ENCODE measurements at places on chromosomes 3 and 15. TPM values are rescaled to one million over a fixed set of nuclear protein-coding genes. Genes with fewer than 3 reads are reported as not detected.

Gene IMP3
- total RNA-seq, result 115 TPM

Gene GPR87
- 0.53 TPM for total RNA-seq

Gene PRSS50
- total RNA-seq, result not detected

Gene TUSC7
- not detected for total RNA-seq

Gene ADAMTSL3
- total RNA-seq, result 1.2 TPM

Gene MITF
- total RNA-seq, result 6.1 TPM

Gene C3orf22
- total RNA-seq, result not detected

Gene NUP210
- 2.2 TPM for total RNA-seq

Gene GRK7
- not detected for total RNA-seq

Gene ROBO1
- 35.2 TPM for total RNA-seq

Gene CCDC80
- 7.6 TPM for total RNA-seq

Gene RFC4
- 27.3 TPM for total RNA-seq

Gene INKA1
- 29.6 TPM for total RNA-seq

Gene NEO1
- 2.7 TPM for total RNA-seq

Gene CA12
- total RNA-seq, result 4.9 TPM

Gene MOBP
- 0.23 TPM for total RNA-seq
